Stimulated activated CD4-positive, alpha-beta T cell treated with anti-CD3 and anti-CD28 coated beads, Interleukin-1b, Interleukin-23, amount 100 ng/mL, for 1 hour (primary cell): ENCODE measurements at places on chromosomes 4 and X.

GRCh38 chrX:49129427-49129826 lies 5.9 kb upstream of the GPKOW start:
- DNase-seq = no peak

DNA sequence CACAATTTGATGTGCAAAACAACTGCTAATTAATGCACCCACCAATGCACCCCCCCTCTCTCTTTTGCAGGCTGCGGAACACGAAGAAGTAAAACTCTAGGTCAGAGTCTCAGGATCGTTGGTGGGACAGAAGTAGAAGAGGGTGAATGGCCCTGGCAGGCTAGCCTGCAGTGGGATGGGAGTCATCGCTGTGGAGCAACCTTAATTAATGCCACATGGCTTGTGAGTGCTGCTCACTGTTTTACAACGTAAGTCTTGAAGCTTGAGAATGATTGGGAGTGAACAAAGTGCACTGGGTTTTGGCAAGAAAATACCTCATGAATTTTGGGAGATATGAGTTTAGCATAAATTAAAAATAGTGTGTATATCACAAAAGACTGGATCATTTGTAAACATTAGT lies 28.9 kb downstream of the TMPRSS11E start:
- no peak for DNase-seq

- DNase-seq = no peak
Observed at GRCh38 chr4:98864560-98864959, 64.4 kb downstream of the EIF4E start.

- no peak for DNase-seq
Observed at GRCh38 chr4:170777663-170778062, 687.9 kb upstream of the AADAT start.

DNA sequence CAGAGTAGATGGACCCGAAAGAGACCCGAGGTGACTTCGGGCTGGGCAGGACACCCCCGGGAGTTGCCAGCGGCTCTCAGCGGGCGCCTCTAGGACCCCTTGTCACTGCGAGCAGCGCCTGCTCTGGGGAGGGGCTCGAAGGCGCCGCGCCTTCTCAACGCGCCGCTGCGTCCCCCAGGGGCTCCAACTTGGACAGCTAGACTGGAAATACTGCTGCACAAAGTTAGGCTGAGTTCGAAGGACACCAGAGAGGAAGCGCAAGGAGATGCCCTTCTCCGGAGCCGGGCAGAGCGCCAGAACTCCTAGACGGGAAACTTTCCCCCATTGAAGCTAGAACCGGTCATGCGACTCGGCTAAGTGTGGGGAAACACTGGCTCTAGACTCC lies 493 bp upstream of the KCNIP4 start:
- DNase-seq = no peak

- no peak for DNase-seq
Observed at GRCh38 chrX:24148535-24149350, 786 bp upstream of the ZFX start.
